T-helper 1 cell (primary cell): ENCODE measurements at places on chromosomes 11 and 22.

DNA sequence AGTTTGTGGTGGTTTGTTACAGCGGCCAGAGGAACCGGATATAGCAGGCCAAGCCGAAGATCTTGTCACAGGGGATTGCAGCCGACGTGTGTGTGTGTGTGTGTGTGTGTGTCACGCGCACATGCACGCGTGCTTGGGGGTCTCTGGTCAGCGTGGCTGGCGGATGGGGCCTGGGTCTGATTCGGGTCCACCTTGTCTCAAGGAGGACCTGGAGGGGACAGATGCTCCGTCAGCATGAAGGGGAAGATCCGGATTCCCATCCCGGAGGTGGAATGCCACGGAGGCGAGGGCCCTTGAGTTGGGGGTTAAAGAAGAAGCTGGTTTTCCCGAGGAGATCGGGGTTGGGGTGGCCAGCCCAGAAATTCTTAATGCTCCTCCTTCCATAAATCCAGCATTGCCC lies 1237.8 kb downstream of the BRD1 start:
- no peak for DNase-seq

DNA sequence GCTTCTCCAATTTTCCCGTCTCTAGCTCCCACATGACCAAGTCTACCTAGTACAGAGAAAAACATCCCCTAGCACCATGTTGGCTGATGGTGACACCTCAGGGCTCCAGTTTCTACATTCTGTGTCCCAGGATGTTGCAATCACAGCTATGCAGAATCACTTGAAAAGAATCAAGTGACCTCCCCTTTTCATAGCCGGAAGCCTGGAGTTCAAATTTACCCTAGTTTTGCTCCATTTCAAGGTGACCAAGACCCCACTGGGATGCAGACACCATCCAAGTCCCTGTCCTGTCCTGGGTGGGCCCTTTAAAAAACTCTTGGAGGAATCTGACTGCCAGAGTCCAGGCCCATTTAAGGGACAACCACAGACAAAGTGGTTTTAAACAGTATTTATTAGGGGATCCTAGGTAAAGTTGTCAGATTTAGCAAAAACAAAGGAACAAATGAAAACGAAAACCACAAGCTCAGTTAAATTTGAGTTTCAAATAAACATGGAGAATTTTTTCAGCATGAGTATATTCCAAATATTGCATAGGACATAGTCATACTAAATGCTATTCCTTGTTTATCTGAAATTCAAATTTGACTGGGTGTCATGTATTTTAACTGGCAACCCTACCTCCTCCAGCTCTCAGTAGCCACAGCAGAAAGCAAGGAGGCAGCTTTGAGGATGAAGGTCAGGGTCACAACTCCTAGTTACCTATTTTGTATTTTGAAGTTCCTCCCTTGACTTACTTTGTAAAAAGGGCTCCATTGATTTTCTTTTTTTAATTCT lies 52.4 kb downstream of the MIAT start:
- DNase-seq, result no peak

GRCh38 chr22:44452531-44453420 lies 45.3 kb downstream of the RTL6 start:
- no peak for DNase-seq

GRCh38 chr11:3014057-3014938 lies 22.2 kb upstream of the NAP1L4 start:
- peak; percentile 66 for DNase-seq

DNA sequence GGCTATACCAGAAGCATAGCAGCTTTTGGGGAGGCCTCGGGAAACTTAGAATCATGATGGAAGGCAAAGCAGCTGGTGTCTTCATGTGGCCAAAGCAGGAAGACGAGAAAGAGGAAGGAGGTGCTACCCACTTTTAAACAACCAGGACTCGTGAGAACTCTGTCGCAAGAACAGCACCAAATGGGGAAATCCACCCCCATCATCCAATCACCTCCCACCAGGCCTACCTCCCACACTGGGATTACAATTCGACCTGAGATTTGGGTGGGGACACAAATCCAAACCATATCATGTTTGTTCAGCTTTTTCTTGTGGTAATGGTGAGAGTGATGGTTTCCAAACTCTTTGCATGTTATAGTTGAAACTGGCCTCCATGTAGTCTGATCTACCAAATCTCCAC lies 32.5 kb upstream of the OR10D3 start:
- no peak for DNase-seq

DNA sequence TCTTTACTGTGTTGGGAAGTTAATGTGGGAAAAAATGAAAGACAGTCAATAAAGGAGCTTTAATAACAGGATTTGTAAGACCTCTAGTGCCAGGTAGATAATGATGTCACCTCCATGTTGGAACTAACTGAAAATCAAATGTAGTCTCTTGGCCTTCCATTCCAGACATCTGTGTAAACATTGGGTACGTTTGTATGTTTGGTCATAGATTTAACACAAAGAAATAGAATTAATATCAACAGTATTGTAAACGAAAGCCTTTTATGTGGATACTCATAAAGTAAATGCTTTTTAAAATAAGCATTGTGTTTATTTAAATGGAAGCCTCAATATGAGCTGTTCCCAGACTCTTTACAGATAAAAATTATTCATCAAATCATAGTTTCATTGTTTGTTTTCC lies 605.7 kb downstream of the METTL15 start:
- DNase-seq, result no peak

DNA sequence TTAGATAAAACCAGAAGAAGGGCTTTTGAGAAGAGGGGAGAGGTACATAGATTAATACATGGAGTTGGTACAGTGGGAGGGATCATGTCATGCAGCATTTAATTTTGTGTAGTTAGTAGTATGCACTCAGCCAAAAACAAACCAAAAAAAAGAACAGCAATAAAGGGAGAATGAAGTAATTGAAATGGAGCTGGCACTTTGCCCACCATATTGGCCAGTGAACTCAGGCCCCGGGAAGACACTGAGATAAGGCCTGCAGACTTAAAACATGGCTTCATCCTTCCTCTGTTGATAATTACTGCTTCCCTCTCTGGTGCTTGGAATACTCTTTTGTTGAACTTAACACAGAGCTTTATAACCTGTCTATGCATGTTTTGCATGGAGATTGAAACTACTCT lies 3.1 kb downstream of the PANX1 start:
- no peak for DNase-seq

GRCh38 chr22:26508148-26508547 lies 4.1 kb downstream of the TFIP11 start:
- DNase-seq, result no peak

- DNase-seq, result no peak
Observed at GRCh38 chr11:111944139-111944538, 7.0 kb downstream of the DIXDC1 start.

DNA sequence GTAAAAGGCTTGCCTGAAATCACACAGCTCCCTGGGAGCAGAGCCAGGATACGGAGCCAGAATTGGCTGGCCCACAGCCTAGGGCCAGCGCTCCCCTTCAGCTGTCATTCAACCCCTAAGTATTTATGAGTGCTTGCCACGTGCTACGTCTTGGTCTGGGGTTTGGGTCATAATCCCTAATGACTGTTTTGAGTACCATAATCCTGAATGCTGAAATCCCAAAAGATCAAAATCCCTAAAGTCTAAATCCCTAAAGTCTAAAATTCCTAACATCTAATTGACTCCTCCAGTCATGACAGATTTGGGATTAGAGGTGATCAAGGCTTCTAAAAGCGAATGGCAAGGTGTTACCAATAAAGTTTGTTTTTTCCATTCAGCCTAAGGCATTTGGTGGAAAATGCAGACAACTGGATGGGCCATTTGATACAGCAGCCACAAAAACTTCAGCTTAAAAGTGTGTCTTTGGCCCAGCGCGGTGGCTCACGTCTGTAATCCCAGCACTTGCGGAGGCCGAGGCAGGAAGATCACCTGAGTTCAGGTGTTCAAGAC lies 59.8 kb upstream of the PRR5 start:
- DNase-seq, result no peak

DNA sequence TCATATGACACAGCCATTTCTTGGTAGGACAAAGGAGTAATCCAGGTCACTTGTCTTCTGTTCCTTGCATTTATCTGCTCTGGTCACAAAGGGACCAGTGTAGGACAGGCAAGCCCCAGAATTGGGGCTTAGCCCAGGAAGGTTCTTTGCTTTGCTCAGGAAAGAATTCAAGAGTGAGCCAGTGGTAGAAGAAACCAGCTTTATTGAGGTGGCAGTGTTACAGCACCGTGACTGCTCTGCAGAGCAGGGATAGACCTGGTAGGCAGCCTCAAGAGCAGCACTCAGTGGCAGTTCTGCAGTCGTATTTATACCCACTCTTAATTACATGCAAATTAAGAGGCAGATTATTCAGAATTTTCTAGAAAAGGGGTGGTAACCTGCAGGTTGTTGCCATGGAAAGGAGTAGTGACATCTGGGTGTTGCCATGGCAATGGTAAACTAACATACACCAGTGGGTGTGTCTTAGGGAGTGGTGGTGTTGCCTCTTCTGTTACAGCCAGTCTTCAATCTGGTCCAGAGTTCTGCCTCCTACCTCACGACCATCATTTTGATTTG lies 84.9 kb upstream of the RAB1B start:
- no peak for DNase-seq
